ENCODE measurements at places on chromosomes 1 and 21.

DNA sequence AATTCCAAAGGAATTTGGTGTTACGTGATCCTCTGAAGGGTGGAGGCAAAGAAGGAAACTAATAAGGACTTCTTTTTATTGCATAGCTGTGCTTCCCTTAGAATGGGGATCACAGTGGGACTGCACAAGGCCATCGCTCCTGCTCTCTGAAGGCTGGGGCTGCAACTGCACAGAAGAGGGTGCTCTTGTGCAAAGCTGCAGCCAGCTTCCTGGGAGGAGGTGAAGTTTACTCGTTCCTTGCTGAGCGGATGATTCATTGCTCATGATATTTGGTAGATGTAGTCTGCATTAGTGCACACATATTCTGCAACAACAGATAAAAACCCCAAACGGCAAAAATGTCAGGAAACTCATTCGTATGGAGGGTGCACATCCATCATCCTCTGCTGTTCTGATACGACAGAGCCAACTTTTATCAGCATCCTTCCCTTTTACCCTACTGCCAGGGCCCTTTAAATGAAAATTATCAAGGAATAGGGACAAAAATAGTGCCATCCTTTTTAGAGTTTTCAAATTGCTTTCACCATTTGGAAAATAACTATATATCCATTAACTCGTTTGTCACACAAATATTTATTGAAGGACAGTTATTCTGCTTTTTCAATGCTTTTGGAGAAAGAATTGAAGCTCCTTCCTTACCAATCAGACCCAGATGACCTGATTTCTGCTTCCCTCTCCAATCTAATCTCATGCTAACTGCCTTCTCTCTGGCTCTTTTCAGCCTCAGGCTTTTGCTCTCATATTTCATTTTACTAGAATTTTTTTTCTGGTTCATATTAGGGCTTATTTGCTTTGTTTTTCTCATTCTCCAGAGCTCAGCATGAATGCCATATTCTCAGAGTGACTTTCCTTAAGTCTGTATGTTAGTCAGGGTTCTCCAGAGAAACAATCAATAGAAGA is 263.6 kb downstream of the DUSP10 start:
- DNase-seq = peak; percentile 43

DNA sequence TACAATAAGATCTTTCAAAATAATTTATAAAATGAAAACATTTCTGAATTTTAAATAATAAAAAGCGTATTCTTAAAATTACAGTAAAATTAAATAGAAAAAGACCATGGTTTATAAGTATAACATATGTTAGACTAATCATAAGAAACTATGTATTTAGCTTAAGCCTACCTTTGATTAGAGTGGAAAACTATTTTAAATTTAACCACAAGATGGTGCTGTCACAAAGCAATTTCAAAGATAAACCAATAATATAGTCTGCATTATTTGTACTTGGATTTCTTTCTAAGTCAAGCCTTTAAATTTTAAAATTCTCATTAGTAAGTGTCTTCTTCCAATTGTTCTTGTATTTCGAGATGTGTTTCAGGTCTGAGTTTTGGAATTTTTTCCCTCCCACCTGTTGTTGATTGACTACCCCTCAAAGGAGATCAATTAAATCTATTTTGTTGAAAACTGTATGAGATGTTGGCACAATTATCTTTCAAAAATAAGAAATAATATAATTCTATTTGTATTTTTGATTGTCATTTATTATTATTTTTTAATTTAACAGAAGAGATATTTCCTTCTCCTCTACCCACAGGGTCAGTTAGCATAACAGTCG is 459.8 kb downstream of the KCNT2 start:
- DNase-seq = no peak

GRCh38 chr1:2081326-2081885 is 31.2 kb downstream of the PRKCZ start:
- DNase-seq = no peak

DNA sequence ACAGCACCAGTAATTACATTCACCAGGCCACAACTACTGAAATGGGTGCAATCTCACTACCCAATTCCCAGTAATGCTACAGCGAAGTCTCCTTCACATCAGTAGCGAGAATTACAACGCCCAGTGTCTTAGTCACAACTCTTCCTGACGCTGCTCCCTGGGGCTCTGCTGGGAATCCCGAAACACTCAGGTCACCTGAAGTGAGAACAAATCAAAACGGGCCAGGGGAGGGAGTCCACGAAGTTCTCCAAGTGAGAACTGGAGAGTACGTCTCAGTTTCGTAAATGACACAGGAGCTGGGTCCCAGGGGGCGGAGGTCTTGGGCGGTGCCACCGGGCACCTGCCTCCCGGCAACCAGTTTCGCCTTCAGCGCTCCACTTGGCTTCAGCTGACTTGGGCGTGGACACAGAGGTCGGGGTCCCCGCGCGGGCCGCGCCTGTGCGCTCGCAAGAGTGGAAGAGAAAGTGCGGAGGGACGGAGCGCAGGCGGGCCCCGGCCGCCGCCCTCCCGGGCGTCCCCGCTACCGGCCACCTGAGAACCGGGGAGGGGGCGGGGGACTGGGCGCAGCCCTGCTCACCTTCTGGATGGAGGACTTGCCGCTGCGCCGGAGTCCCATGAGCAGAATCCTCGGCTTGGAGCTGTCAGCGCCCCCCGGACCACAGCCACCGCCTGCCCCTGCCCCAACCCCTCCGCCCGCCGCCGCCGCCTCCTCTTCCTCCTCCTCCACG is 575 bp downstream of the RRAGC start:
- DNase-seq = no peak

DNA sequence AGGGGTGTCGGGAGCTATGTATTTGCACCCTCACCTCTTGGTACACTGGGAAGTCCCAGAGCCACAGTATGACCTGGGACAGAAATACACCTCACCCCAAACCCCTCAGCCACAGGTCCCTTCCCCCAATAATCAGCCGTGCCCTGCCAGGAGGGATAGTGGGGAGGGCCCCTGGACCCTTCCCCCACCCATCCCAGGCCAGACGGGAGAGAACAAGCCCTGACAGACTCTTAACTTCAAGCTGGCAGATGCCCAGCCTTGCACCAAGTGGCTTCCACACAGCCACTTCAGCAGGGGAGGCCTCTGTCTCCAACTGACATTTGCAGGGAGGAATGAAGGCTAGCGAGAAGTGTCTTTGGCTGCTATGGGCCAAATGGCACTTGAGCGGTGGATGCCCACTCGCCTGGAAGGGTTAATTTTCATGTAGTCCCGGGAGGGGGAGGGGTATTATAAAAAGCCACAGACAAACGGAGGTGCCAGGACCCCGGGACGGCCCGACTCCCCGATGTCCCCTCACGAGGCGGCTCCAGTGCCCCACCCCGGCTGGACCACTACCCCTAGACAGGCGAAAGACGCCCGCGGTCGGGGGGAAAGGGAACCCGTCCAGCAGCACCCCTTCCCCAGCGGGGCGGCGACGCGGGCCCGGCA is 495 bp downstream of the SYNC start:
- no peak for DNase-seq

- DNase-seq = no peak
Measured at GRCh38 chr1:183303901-183304300, 114.3 kb downstream of the NMNAT2 start.

- no peak for DNase-seq
Measured at GRCh38 chr1:116902723-116903383, 6.9 kb upstream of the PTGFRN start.

All from stimulated activated CD8-positive, alpha-beta memory T cell treated with anti-CD3 and anti-CD28 coated beads, Interleukin-7, amount 100 ng/mL, for 4 hours (primary cell).